ENCODE measurements at places on chromosomes 6 and 20. TPM values are rescaled to one million over a fixed set of nuclear protein-coding genes. Genes with fewer than 3 reads are reported as not detected.

FNDC11 gene
- 2.9 TPM for total RNA-seq

COL19A1 gene
- total RNA-seq = 5.8 TPM

TTLL9 gene
- 2.4 TPM for total RNA-seq

LRRN4 gene
- total RNA-seq = 0.10 TPM

HELZ2 gene
- 10.9 TPM for total RNA-seq

RGS17 gene
- total RNA-seq = 16.1 TPM

APCDD1L gene
- total RNA-seq = 13.2 TPM

TBXT gene
- total RNA-seq = not detected

MEP1A gene
- not detected for total RNA-seq

GSTA2 gene
- not detected for total RNA-seq

SIGLEC1 gene
- total RNA-seq = 0.58 TPM

DSP gene
- total RNA-seq = 16.6 TPM

CENPW gene
- 5.7 TPM for total RNA-seq

TMEM170B gene
- total RNA-seq = 21.9 TPM

CBLN4 gene
- 0.46 TPM for total RNA-seq

TFAP2B gene
- total RNA-seq = 26.8 TPM

FOXA2 gene
- not detected for total RNA-seq

NOL7 gene
- 46.0 TPM for total RNA-seq

TINAG gene
- total RNA-seq = not detected

DLL1 gene
- 6.9 TPM for total RNA-seq

KIF13A gene
- 24.2 TPM for total RNA-seq

SLC26A8 gene
- 0.21 TPM for total RNA-seq

All from motor neuron (in vitro differentiated cells).